ENCODE measurements at places on chromosomes 12 and 14.

DNA sequence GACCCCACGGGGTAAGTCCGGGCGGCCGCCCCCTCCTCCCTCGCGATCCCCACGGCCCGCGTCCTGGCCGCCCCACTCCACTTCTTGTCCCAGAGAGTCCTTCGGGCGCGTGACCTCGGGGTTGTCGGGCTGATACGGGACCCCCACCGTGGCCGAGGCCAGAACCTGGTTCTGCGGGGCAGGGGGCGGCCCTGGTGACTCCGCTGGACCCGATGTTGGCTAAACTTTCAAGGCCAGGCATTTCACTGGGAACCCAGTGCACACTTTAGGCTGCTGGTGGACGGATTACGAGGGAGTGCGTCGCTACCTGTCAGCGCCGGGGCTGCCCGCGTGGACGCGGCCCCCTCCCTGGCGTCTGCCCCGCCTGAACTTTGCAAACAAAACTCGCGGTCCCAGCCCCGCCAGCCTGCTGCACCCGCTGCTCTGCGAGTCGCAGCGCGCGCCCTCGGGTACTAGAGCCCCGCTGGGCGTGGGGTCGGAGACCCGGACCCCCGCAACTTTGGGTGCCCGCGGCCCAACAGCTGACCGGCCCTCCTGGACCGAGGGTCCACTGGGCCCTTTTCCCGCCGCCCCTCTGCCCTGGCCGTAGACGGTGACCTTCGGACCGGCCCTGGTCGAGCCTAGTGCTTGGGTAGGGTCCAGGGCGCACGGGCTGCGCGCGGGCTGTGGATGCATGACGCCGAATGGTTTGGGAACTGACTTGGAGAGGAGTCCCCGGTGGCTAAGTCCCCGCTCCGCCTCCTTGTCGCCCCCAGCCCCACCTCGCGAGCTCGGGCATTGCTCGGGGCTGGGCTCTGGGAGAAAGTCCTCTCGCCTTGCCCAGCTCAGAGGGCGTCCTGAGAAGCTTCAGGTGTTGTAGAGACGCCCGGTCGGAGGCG lies 624 bp downstream of the RIN3 start:
- no peak for DNase-seq

- peak; percentile 35 for DNase-seq
Measured at GRCh38 chr14:47674148-47674542, 1.3 kb downstream of the MDGA2 start.

- DNase-seq = no peak
Measured at GRCh38 chr12:51070004-51070403, 13.4 kb downstream of the CSRNP2 start.

GRCh38 chr12:131357920-131358319 lies 353.0 kb upstream of the SFSWAP start:
- no peak for DNase-seq

GRCh38 chr14:105221598-105222178 lies 26.6 kb upstream of the BTBD6 start:
- no peak for DNase-seq

GRCh38 chr14:75182821-75183220 lies 6.4 kb upstream of the TMED10 start:
- no peak for DNase-seq

DNA sequence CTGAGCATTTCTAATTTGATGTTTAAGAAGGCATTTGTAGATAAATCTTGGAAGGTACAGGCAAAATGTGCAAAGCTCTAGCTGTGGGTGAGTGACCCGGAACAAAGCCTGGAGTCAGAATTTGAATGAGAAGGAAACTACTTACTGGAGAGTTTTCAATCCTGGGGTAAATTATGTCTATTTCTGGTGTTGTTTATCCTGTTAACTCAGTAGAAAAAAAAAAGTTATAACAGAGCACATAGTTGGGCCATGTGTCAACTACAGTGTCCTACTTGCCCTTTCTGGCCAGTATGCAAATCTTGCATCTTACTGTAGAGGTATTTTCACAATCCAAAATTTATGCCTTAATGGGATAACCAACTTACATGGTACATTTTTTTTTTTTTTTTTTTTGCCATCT lies 182.3 kb downstream of the SYNE2 start:
- no peak for DNase-seq

- no peak for DNase-seq
Measured at GRCh38 chr12:100741084-100741711, 53.4 kb upstream of the ANO4 start.

DNA sequence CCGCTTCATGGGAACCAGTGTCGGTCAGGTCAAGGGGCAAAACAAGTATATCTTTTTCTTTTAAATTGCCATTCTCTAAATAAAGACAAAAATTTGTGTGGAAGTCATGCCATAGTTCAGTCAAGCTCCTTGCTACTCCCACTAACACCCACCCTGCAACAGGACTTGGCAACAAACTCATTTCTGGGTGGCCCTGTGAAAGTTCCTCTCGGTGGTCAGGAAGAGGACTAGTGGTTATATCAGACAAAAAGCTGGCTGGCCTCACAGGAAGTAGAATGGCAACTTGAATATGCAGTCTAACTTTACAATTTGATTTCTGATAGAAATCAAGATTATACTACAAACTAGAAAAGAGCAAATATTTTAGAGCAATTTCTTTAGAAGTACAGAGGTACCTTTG lies 11.2 kb downstream of the DHRS7 start:
- DNase-seq = no peak

- no peak for DNase-seq
Measured at GRCh38 chr12:87311206-87311605, 718.0 kb downstream of the C12orf50 start.

DNA sequence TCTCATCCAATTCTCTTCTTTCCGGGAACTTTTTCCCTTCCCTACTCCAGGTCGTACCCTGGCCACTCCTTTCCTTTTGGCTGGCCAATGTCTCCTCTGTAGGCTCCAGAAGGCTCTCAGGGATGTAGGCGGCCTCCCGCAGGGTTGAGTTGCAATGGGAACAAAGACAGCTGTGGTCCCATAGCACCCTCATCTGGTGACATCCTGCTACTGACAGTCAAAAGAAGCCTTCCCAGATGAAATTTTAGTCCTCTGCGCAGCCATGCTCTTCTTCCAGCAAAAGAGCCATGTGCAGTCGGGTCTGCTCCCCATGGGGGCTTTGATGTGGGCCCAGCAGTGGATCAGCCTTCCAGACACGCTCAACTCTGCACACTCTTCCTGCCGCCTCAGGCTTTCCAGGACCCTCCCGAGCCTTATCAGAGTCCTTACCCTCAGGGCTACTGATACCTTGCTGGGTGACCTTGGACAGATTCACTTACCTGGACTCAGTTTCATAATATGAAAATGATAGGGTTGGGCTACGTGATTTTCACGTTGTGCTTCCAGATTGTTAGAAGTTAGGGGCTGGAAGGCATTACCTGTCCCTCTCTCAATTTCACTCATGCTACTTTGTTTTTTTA lies 5.5 kb upstream of the CELA1 start:
- DNase-seq = peak; percentile 42

- no peak for DNase-seq
Measured at GRCh38 chr12:117036046-117036445, 63.2 kb downstream of the TESC start.

Data from SK-N-DZ (cell line).